ENCODE measurements at places on chromosomes 6 and 20. TPM values are rescaled to one million over a fixed set of nuclear protein-coding genes. Genes with fewer than 3 reads are reported as not detected.

DNA sequence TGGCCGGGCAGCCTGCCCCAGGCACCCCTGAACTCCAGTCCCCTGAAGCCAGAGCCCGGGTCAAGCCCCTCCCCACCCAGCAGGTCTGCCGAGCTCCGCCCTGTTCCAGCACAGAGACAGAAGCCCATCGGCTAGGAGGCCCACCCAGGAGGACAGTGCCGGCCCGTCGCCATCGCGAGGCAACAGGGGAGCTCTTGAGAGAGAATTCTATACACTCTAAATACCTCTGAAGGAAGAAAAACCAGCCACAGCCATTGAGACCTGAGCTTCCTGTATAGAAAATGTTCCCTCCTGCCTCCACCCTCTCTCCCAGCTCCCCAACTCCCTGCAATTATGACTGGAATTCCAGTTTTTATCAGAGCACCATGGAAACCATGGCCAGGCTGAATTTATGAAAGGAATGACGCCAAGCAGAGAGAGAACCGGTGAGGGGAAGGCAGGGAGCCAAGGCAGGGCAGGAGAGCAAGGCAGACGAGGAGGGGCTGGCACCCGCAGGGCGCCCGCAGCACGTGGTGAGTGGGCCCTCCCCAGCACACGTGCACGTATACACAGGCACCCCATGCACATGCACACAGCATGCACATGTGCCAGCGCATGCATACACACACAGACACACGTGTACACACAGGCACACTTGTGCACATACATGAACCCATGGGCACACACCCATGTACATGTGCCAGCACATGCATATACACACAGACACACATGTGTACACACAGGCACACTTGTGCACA lies 27.6 kb upstream of the MRGBP start:
- DNase-seq = no peak
- H3K27ac ChIP-seq = no peak overlapping the region
- H3K4me1 ChIP-seq = peaks cover 8% of the 10 kb centered on the region
- no peak overlapping the region for H3K4me3 ChIP-seq

ZSCAN23 gene
- total RNA-seq = 6.0 TPM

GRCh38 chr20:549722-550496 lies 6.3 kb upstream of the CSNK2A1 start:
- H3K4me3 ChIP-seq = no peak overlapping the region
- no peak overlapping the region for H3K27ac ChIP-seq
- no peaks in the 10 kb centered on the region for H3K4me1 ChIP-seq
- peaks cover 7% of the 10 kb centered on the region for H3K27me3 ChIP-seq

- no peaks in the 10 kb centered on the region for H3K27me3 ChIP-seq
- H3K36me3 ChIP-seq = no peaks in the 10 kb centered on the region
These were observed 110.3 kb upstream of the BTBD3 start for GRCh38 chr20:11807054-11808048.

FOXQ1 gene
- 0.16 TPM for total RNA-seq

- no peaks in the 10 kb centered on the region for H3K36me3 ChIP-seq
- no peaks in the 10 kb centered on the region for H3K27me3 ChIP-seq
- no peak overlapping the region for H3K4me3 ChIP-seq
- no peaks in the 10 kb centered on the region for H3K4me1 ChIP-seq
- DNase-seq = peak; percentile 19
These were observed 218.1 kb downstream of the ERMARD start for GRCh38 chr6:169969372-169970099.

MED20 gene
- 16.5 TPM for total RNA-seq

DNA sequence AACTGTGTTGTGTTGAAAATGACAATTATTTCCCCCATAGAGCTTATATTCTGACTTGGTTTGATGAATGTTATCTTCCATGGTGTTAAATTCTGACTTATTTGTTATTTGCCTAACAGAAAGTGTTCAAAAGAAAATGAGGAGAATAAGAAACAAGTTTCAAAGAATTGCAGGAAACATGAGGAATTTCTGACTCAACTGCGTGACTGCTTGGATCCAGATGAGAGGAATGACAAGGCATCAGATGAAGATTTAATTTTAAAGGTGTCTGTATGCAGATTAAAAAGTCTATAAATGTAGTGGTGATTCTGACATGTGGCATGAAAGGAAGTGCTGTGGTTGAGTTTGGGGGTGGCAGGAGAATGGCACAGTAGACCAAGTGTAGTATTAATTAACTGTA lies 50.6 kb downstream of the CCDC170 start:
- no peaks in the 10 kb centered on the region for H3K27me3 ChIP-seq
- no peak overlapping the region for H3K4me3 ChIP-seq
- no peak overlapping the region for H3K27ac ChIP-seq

GRCh38 chr20:45138561-45139300 lies 14.5 kb upstream of the WFDC12 start:
- no peaks in the 10 kb centered on the region for H3K36me3 ChIP-seq
- no peak overlapping the region for H3K27ac ChIP-seq
- H3K4me1 ChIP-seq = no peaks in the 10 kb centered on the region
- DNase-seq = no peak
